T-helper 1 cell treated with Interleukin-12 subunit alpha and Interleukin-12 subunit beta and Interleukin-4 antibody, amounts not matched to agents 30 ng/mL and 1 ng/mL, for 36 hours (primary cell): ENCODE measurements at places on chromosomes 16 and 17. TPM values are rescaled to one million over a fixed set of nuclear protein-coding genes. Genes with fewer than 3 reads are reported as not detected.

TMEM238L gene
- not detected in 2 replicates for total RNA-seq

KCNG4 gene
- total RNA-seq = not detected in 2 replicates

CACNG3 gene
- total RNA-seq = not detected in 2 replicates

ZDHHC7 gene
- total RNA-seq = 31.9 and 34.1 TPM in 2 replicates

CCL8 gene
- total RNA-seq = not detected in 2 replicates

TP53TG3B gene
- not detected in 2 replicates for total RNA-seq

GSG1L gene
- not detected in 2 replicates for total RNA-seq

SDF2 gene
- total RNA-seq = 49.9 TPM in 2 replicates

CTF1 gene
- 0.12 and 0.39 TPM in 2 replicates for total RNA-seq

GHDC gene
- total RNA-seq = 16.3 and 17.2 TPM in 2 replicates

SLC13A2 gene
- total RNA-seq = not detected in 2 replicates

RNF112 gene
- total RNA-seq = 0.24 and 0.96 TPM in 2 replicates

ZC3H7A gene
- 89.4 and 89.8 TPM in 2 replicates for total RNA-seq

TAOK2 gene
- 39.8 and 41.5 TPM in 2 replicates for total RNA-seq

TSPAN10 gene
- 0.37 and 0.47 TPM in 2 replicates for total RNA-seq

EVPL gene
- total RNA-seq = 0.02 and 0.07 TPM in 2 replicates

KRTAP17-1 gene
- total RNA-seq = not detected in 2 replicates

KRTAP3-1 gene
- total RNA-seq = not detected in 2 replicates

SHCBP1 gene
- total RNA-seq = 38.4 and 40.1 TPM in 2 replicates

ARL5C gene
- total RNA-seq = not detected in 2 replicates

ARHGAP44 gene
- not detected in 2 replicates for total RNA-seq

CLEC18B gene
- 2.3 and 3.5 TPM in 2 replicates for total RNA-seq

METTL22 gene
- total RNA-seq = 32.5 and 32.9 TPM in 2 replicates

STAT5A gene
- 160 and 170 TPM in 2 replicates for total RNA-seq

NPTX1 gene
- total RNA-seq = 104 and 107 TPM in 2 replicates

TMEM114 gene
- not detected in 2 replicates for total RNA-seq

CAPNS2 gene
- total RNA-seq = 0.20 TPM in 1 of 2 replicates, not detected in the other

SLC16A6 gene
- total RNA-seq = 4.9 and 5.1 TPM in 2 replicates

ZNF821 gene
- 4.5 and 5.4 TPM in 2 replicates for total RNA-seq

CLEC18A gene
- total RNA-seq = 0.88 and 1.5 TPM in 2 replicates

ACSM2A gene
- total RNA-seq = not detected in 2 replicates

LRRC37A gene
- total RNA-seq = 2.3 and 3.5 TPM in 2 replicates

HOXB13 gene
- not detected in 2 replicates for total RNA-seq

PABPN1L gene
- total RNA-seq = not detected in 2 replicates

TMEM97 gene
- total RNA-seq = 26.9 and 30.3 TPM in 2 replicates

TMEM98 gene
- 1.8 TPM in 2 replicates for total RNA-seq

RSKR gene
- 31.8 and 32.1 TPM in 2 replicates for total RNA-seq

SMIM36 gene
- total RNA-seq = not detected in 2 replicates

CD300LG gene
- not detected in 2 replicates for total RNA-seq

C1QTNF1 gene
- 0.12 TPM in 1 of 2 replicates, not detected in the other for total RNA-seq

TK2 gene
- 17.6 and 21.7 TPM in 2 replicates for total RNA-seq

GSDMA gene
- total RNA-seq = 2.5 and 2.8 TPM in 2 replicates

OR3A3 gene
- not detected in 2 replicates for total RNA-seq

ITGA2B gene
- 0.39 and 0.95 TPM in 2 replicates for total RNA-seq

YBX2 gene
- 0.39 and 0.63 TPM in 2 replicates for total RNA-seq

PYCARD gene
- total RNA-seq = 96.1 and 98.3 TPM in 2 replicates

SOST gene
- not detected in 2 replicates for total RNA-seq

HOXB8 gene
- not detected in 2 replicates for total RNA-seq
